ENCODE measurements at places on chromosomes 2 and 18. TPM values are rescaled to one million over a fixed set of nuclear protein-coding genes. Genes with fewer than 3 reads are reported as not detected.

DNA sequence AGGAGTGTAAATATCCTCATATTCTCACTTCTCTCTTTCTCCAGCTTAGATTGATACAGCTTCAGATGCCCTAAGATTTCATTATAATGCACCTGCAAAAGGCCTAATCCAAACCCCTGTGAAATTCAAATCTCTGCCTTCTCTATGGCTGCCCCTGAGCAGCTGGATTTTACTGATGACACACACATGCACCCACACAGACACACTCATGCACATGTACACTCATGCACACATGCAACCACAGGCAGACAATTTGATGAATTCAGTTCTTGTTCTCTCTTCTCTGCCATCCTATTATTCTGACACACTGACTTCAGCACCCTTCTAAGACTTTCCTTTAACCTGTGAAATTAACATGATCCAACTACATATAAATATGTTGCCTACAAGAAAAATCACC, 563.2 kb downstream of the RNF144A start:
- DNase-seq = no peak

- DNase-seq = no peak
Observed at GRCh38 chr2:28395334-28396061, 2.8 kb downstream of the FOSL2 start.

GRCh38 chr18:7749510-7749981, 182.4 kb downstream of the PTPRM start:
- DNase-seq = no peak

Gene RRM2
- total RNA-seq = 24.8 TPM

Gene COL6A3
- total RNA-seq = 1,173 TPM

GRCh38 chr2:240224676-240225075, 84.2 kb upstream of the OTOS start:
- no peak for DNase-seq

Gene B3GNT7
- 1.3 TPM for total RNA-seq

DNA sequence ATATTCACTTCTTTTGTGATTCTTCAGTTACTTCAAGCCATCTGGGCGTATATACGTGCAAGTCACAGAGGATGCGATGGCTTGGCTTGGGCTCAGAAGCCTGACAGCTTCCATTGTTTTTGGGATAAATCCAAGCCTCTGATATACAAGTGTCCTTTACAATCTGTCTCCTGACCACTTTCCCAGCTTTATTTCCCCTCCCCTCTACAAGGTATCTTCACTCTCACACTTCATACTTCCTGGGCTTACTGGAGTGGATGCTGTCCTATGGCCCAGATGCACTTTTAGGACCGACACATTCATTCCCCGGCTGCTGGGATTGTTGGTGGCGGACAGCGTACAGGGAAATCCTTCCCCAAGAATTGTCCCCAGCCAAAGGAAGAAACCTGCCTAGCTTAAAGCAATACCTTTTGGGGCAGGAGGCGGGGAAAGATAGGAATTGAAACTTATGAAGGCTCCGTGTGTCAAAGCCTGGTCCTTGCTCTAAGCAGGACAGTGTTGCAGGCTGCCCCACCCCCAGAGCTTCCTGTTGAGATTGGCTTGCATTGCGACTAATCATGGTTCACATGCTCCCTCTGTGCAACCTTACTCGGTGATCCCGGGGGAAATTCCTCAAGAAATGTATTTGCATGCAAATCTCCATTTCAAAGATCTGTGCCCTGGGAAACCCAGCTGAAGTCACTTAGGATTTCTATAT, 802.9 kb upstream of the ID2 start:
- no peak for DNase-seq

Gene AQP12A
- not detected for total RNA-seq

Gene CDH7
- total RNA-seq = 5.6 TPM

Gene TXNDC2
- total RNA-seq = not detected

GRCh38 chr2:230870544-230871360, 6.0 kb downstream of the ITM2C start:
- DNase-seq = no peak

DNA sequence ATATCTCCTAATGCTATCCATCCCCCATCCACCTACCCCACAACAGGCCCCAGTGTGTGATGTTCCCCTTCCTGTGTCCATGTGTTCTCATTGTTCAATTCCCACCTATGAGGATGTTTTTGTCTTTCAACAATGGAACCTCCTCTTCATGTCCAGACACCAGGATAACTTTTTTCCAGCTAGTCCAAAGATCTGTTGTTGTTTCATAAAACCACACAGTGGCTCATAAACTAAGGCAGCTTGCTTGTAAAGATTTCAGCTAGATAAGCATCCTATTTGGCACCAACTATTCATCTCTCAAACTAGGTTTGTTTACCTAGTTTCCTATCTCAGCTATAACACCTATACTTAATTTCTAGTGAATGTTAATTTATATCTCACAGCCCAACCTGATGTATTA, 937.7 kb downstream of the TRIB2 start:
- DNase-seq = no peak

DNA sequence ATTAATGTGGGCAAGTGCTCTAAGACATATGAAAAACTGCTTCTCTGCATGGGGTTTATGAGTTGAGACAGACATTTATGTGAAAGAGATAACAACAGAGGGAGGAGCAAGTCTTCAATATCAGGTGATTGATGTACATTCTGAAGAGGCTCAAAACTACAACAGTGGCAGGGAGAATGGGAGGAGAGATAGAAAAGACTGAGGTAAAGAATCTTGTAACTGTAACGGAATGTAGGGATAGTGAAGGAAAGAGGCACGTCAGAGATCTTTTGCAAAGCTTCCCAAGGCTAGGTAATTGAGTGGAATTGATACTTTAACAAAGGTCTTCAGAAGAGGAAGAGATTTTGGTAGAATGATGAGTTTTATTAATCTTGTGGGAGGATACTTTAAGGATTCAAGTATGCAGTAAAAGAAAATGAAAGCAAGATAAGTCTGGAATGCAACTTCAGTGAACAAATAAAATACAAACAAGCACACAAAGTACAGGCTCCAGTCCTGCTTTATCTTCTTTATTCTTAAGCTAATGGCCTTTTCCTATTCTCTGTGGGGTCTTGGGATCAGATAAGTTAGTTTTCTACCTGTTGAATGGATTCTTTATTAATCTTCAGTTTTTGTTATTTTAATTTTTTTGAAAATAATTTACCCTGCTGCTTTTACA, 15.0 kb downstream of the SMAD4 start:
- no peak for DNase-seq

DNA sequence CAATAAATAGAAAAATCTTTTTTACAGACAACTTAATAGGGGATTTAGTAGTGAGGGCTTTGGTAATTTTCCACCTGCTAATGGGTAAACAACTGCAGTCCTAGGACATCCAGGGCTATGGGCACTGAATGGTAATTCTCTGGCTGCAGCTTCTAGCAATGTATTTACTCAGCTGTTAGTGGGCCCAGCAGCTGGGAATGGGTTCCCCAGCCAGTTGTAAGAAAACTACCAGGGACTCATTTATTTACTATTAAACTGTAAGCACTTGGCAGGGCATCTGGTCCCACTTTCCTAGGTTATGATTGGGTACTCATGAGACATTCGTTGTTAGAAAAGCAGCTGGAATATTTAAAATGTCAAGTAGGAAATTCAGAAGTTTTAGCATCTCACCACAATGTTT, 363.8 kb upstream of the TRIB2 start:
- no peak for DNase-seq

- DNase-seq = no peak
Observed at GRCh38 chr2:180324182-180324581, 317.1 kb upstream of the CWC22 start.

GRCh38 chr2:166614503-166614902, 120.5 kb upstream of the SCN7A start:
- DNase-seq = no peak

DNA sequence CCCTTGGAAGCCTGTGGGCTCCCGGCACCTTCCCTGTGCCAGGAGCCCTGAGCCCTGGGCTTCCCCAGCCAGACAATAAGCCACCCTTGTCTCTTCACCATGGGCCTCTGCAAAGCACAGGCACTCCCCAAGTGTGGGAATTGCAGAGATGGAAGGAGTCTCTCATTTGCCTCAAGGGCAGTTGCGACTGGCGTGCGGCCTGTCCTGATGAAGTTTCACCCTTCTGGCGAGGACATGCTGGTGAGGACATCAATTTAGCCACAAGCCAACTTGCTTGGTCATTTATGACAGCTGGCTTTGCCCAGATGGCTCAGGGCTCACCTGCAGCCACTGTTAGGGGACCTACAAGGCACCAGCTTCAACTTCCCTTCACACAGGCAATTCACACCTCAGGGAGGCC, 180.2 kb downstream of the ANAPC1 start:
- DNase-seq = no peak

DNA sequence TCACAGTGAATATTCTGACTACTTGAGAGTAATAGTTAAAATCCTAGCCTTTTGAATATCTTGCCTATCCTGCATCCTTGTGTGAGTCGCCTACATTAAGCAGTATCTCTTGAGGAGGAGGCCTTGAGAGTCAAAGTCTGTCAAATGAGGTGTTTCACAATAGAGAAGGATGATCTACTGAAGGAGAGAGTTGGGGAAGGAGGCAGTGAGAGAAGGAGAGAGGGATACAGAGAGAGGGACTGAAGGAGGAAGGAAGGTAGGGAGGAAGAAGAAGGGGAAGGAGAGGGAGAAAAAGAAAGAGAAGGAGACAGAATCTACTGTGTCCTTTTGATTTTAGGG, 123.6 kb upstream of the CYP26B1 start:
- DNase-seq = no peak

DNA sequence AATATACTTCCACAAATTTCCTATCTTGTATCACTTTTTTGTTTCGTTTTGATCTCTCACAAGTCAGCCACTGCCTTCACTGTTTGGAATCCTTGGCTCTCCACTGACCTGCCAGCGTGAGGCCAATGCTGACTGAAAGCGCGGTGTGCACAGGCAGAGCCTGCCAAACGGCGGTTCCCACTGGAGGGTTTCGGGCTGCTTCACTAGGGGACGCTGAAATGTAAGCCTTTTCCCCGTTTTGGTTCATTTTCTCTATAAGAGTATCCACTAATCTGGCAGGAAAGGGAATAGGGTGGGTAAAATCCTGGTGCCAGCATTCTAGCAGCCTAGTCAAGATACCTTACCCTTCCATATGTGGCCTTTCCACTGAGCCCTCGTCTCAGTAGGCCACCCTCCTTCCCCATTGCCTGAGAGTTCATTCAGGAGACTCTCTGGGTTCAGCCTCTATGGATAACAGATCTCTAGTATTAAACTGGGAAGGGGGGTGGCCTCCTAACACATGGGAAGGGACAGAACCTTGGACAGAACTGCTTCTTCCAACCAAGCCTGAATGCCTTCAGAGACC, 91.5 kb downstream of the DYM start:
- DNase-seq = no peak

Gene FEV
- total RNA-seq = not detected

DNA sequence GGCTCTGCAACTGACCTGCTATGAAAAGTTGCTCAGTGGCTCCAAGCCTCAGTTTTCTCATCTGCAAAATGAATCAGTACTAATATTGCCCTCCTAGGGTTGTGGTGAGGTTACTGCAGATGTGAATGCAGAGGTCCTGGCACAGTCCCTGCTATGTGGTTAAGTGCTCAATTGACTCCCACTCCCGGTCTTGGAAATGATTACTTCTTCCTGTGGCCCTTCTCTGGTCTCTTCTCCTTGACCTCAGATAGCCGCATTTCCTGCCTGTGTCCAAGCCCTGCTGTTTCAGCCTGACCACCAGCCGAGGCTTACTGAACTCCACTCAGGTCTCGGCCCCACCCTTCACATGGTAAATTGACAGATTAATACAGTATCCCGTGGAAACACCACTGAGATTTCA, 26.3 kb downstream of the CNGA3 start:
- DNase-seq = no peak

Gene RIT2
- total RNA-seq = 0.48 TPM

DNA sequence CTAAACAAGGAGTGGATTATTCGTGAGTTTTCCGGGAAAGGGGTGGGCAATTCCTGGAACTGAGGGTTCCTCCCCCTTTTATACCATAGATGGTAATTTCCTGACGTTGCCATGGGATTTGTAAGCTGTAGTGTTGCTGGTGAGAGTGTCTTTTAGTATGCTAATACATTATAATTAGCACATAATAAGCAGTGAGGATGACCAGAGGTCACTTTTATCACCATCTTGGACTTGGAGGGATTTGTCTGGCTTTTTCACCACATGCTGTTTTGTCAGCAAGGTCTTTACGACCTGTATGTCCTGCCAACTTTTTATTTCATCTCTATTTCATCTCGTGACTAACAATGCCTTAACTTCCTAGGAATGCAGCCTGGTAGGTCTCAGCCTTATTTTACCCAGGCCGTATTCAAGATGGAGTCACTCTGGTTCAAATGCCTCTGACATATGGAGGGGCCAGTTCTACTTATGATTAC, 124.8 kb upstream of the B3GNT2 start:
- no peak for DNase-seq

DNA sequence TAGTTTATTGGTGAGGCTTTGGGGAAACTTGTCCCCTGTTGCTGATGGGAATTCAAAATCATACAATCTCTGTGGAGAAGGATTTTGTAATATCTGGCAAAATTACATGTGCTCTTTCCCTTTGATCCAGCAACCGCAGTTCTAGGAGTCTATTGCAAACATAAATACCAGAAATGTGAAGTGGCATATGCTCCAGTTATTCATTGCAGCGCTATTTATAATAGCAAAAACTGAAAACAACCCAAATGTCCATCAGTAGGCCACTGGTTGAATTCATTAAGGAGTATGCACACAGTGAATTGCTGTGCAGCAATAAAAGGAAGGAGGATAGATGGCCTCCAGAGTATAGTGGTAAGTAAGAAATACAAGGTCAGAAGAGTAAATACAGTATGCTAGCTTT, 76.5 kb downstream of the HNRNPLL start:
- DNase-seq = no peak

- DNase-seq = no peak
Observed at GRCh38 chr2:121858847-121859246, 103.4 kb downstream of the TSN start.

DNA sequence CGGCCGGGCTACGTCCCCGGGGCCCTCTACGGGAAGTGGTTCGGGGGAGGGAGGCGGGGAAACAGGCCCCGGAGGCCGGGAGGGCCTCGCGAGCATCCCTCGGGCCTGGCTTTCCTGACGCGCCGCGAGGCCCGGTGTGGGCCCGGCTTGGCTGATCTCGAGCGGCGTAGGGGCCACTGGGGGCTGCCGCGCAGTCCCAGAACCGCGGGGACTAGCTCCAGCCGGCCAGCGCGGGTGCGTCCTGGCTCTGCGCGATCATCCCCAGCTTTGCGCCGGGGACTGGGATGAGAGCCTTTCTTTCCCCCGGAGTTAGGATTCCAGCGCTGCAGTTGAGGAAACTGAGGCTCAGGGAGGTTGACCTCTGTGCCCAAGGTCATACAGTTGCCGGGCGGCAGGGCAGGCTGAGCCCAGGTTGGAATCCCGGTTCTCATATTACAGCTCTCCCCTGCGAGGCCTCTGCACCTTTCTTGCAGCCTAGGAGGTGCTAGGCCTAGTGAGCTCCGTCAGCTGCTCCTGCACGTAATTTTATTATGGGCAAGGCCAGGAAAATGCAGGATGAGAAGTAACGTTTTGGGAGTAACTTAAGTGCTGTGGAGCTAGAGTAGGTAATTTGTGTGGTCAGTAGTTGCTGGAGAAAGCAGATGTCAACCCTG, 501 bp downstream of the LPIN1 start:
- DNase-seq = no peak

Gene UGT1A10
- not detected for total RNA-seq

Measured in urinary bladder (tissue), 4 donors.